ENCODE measurements at places on chromosomes 2 and 18.

- DNase-seq = no peak
Observed at GRCh38 chr18:61736133-61736532, 156.7 kb downstream of the RNF152 start.

- DNase-seq = no peak
Observed at GRCh38 chr2:168254158-168254935, 7.0 kb upstream of the STK39 start.

DNA sequence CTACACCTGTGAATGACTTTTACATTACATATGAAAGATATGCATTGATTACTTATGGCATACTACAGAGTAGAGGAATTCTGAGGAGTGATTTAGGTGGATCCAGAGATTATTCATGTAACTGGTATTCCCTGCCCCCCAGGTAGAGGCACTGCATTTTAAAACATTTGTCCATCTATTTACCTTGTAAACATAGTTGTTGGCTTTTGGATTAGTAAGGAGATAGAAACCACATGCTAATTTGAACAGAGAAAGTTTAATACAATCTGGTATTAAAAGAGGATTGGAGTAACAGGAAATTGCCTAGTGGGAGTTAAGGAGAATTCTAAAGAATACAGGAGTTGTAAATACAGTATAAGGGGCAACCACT lies 15.9 kb downstream of the GALNT3 start:
- DNase-seq = no peak

- no peak for DNase-seq
Observed at GRCh38 chr2:216909541-216910210, 49.8 kb upstream of the TNP1 start.

DNA sequence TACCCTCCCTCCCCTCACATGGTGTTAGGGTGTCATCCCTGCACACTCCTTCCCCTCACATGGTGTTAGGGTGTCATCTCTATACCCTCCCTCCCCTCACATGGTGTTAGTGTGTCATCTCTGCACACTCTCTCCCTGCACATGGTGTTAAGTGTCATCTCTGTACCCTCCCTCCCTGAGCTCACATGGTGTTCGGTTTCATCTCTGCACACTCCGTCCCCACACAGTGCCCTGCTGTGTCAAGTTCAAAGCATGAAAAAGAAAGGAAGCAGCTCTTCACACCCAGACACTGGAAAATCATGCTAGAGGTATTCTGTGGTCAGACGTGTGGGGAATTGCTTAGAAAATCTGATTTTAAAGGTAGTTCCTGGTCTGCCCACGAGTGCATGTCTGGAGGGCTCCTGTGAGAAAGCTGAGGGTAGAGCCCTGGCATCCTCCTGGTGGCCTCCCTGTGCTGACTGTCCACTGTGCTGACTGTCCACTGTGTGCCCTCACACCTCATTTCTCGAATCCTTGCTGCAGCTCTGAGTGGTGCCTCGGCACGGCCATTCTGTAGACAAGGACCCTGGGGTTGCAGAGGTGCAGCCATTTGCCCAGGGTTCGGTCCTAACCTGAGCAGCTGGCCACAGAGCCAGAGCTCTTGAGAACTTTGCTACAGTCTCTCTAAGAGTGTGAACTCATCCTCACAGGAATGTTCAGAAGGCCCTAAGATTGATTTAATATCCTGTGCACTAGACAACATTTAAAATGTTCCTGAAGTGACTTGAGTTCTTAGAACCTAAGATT lies 69.1 kb upstream of the NFATC1 start:
- DNase-seq = no peak

DNA sequence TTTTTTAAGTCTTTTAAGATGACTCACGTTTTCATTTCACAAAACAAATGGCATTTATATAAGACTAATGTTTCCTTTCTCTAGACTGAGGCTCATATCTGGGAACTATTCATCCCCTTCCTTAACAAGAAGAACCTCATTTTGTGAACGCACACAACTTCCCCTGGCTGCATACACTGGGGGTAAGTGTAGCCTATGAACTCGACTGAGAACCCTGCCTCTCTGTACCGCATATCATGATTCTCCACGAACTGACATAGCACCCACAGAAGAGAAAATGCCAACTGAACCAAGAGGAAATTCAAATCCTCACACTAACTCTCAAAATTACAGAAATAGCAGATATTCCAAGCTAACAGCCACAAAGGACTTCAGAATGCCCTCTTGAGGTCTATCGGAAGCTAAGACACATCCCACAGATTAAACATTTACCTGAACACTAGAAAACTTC lies 236.7 kb downstream of the TCF4 start:
- no peak for DNase-seq

GRCh38 chr2:181152701-181153100 lies 172.3 kb downstream of the UBE2E3 start:
- DNase-seq = no peak

DNA sequence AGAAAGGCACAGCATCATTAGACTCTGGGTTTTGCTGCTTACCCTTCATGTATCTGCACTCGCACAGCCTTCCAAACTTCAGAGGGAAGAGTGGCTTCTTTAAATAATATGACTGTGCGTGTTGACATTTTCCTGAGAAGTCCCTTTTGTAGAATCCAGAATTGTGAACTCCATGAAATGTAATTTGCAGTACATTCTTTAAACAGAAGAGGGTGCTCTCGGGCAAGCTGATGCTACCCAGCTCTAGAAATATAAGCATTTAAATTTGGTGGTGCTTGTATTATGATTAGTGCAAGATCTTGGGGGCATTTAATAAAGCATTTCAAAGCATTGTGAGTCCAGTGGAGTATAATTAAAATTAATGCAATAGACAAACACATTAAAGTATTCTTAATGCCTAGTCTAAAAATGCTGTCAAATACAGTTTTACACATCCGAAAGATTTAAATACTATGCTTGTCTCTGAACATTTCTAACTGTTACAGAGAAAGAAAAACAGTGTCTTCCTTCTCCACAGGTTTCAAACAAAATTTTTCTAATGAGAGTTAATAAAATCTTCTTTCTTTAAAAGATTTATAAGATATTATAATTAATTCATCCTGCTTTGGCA lies 17.3 kb upstream of the GTF2A1L start:
- no peak for DNase-seq

GRCh38 chr2:54665436-54665856 lies 58.0 kb upstream of the EML6 start:
- no peak for DNase-seq

GRCh38 chr18:9876867-9877654 lies 8.7 kb upstream of the TXNDC2 start:
- DNase-seq = no peak
